ENCODE measurements at places on chromosomes 5 and 9. TPM values are rescaled to one million over a fixed set of nuclear protein-coding genes. Genes with fewer than 3 reads are reported as not detected.

NPR3 gene
- total RNA-seq = 1.4 TPM

GRCh38 chr5:132673488-132673887 is 301 bp upstream of the IL4 start:
- no peak for DNase-seq

GRCh38 chr5:117131876-117132275 is 557.3 kb upstream of the SEMA6A start:
- DNase-seq = no peak

DNA sequence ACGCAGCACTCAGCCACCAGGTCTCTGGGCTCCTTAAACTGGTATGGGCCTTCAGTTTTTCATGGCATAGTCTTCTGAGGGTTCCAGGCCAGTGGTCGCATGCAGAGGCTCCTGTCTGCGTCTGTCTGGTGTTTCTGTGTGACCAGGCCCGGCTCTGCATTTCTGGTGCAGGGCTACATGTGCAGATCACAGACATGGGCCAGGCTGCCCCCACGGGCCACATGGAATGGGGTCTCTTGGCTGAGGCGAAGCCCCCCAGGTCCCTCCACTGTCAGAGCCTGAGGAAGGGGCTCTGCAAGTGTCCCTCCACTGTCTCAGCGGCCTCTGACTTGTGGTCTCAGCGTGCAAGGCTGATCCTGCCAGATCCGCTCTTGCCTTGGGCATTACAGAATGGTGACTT is 15.6 kb upstream of the CARD19 start:
- no peak for DNase-seq

GFPT2 gene
- 20.0 TPM for total RNA-seq

GRCh38 chr9:110536822-110537221 is 42.7 kb downstream of the SVEP1 start:
- no peak for DNase-seq

DNA sequence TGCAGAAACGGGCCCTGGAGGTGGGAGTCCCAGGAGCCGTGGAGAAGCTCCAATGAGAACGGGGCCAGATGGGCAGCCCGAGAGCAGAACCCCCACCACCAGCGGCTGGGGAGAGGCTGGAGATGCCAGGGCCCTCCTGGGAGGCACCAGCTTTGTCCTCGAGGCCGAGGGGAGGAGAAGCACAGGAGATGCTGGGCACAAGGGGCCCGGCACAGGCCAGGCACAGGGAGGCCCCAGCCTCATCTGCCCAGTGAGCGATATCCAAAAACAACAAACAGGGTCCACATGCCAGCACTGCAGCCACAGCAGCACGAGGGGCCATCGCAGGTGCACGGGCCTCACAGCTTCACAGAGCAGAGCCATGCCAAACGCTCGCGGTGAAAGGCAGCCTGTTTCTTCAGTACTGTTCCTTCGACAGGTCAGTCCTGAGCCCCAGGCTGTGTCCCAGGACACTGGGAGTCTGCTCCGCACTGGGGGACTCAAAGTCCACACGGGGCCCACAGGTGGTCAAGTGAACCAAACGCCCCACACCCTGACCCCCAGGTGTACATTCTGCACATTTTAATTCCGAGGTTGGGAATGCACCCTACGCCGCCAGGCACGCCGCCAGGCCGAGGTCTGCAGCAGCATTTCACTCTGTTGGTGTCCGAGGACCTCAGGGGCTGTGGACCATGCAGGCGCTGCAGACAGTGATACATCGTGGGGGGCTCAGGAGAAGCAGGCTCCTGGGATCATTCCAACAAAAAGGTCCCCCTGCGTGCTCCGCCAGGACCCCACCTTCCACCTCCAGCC is 9.5 kb downstream of the LPCAT1 start:
- DNase-seq = peak; percentile 40

CDH9 gene
- not detected for total RNA-seq

ARHGEF39 gene
- 1.0 TPM for total RNA-seq
